ENCODE measurements at places on chromosomes 5 and 9.

DNA sequence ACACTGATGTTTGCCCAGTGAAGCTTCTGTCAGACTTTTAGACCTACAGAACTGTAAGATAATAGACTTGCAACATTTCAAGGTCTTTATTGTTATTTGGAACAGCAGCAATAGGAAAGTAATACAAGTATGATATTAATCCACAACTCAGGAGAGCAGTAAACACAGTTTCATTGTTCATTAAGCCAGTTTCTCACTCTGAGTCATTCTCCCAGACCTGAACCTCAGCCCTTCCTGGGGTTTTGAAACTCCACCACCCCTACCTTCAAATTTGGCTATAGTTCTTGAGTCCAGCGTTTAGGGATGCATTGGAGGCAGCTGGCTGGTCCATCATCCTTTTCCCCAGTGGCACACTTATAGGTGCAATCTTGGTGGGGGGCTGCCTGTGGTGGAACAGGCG lies 203.2 kb downstream of the RAB3C start:
- no peak for DNase-seq

DNA sequence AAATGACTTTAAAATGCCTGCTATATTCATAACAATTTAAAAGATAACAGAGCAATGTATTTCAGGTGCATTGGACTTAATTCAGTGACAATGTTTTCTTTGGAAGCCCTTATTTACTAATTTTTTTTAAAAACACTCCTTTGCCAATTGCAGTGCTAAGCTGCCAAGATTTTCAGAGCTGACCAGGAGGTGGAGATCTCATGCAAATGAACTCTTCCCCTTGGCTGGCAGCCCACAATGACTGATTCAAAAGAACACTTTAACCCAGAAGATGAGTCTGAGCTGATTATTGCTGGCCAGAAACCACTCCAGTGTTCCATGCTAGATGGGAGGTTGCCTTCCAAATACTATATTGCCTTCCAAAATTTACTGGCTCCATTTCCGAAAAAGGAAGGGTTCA lies 128.3 kb upstream of the CCNH start:
- no peak for DNase-seq

- no peak for DNase-seq
Measured at GRCh38 chr9:98873951-98874371, 66.5 kb downstream of the GALNT12 start.

DNA sequence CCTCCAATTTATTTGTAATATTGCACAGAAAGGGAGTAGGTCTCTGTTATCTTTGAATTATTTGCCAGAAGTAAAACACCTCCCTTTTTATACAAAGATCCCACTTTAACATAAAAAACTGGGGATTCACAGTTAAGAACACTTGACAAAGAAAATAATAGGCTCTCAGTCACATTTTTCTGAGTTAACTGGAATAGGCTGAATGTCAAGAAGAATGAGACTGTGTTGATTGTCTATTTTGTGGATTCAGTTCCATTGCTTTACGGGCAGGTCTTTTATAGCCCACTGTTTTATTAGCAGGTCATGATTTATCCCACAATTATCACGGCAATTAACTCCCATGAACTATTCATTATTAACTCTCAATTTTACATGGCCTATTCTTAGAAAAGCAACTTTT lies 427.4 kb downstream of the CTNND2 start:
- no peak for DNase-seq

DNA sequence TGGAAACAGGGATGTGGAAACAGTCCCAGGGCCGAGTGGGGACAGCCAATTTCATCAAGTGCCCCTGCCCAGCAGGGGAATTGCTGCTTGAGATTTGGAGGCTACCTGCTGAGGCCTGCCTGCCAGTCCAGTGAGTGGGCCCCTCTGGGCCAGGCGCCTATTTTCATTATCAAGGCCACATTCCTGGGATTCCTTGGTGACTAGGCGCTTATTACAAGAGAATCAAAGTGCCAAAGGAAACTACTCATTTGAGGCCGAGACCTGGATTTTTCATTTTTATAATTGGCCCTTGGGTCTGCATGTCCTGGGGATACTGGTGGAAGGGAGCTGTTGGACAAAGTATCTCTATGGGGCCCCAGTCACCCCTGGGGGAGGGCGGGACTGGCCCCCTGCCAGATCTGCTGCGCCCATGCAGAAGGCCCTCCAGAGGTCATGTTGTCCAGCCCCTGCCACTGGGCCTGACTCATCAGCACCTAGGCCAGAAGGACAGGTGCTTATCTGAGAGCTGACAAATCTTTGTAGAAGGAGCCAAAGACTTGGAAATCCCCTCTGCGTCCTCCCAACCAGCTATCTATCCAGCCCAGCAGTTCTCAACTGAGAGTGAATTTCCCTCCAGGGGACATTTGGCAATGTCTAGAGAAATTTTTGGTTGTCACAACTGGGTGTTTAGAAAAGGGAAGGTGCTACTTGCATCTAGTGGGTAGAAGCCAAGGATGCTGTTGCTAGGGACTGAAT lies 45.6 kb downstream of the FOXI1 start:
- DNase-seq = no peak

DNA sequence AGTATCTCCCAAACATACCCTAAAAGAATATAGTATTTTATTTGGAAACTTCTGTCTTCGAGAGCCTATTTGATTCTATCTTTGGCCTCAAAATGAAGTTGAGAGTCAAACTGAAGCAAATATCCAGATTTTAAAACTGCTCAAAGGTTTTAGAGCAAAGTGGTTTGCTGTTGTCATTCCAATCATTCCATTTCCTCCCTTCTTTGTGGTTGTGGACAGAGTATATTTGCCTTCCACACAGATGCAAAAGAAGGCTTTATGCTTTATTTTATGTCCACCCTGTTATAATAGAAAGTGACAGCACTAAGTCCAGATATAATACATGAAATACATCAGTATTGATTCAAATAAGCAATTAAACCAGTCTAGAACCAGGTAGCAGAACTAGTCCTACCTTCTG lies 12.4 kb downstream of the GZMK start:
- DNase-seq = no peak

- DNase-seq = no peak
Measured at GRCh38 chr5:10355071-10355889, 1.8 kb downstream of the MARCHF6 start.

- DNase-seq = no peak
Measured at GRCh38 chr5:54835647-54836046, 149.7 kb downstream of the ESM1 start.

DNA sequence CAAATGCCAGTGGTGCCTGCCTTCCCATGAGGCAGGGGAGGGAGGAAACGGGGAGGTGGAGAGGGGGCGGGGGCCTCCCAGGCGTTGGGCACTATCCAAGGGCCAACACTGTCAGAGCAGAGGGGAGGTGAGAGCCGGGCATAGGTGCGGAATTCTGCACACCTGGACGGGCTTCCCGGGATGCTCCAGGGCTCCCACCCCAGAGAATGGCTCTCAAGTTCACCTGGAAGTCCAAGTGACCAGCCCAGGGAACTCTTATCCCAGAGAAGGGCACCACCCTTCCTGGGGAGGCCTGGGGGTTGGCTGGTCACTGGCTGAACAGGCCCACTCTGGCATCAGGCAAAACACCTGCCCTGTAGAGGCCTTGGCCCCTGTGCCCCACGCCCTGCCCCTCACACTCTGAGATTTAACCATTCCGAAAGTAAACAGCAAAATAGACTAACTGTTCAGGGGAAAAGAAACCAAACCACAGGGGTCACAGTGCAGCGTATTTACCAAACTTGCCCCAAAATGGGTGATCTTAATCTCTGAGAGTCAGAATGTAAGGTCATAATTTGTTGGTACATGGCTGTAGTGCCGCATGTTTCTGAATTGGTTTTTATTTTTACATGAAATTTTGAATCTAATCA lies 2.7 kb downstream of the CSF2 start:
- no peak for DNase-seq

GRCh38 chr9:81137976-81138568 lies 551.3 kb downstream of the TLE1 start:
- no peak for DNase-seq

- no peak for DNase-seq
Measured at GRCh38 chr5:77855369-77855768, 79.2 kb upstream of the TBCA start.

DNA sequence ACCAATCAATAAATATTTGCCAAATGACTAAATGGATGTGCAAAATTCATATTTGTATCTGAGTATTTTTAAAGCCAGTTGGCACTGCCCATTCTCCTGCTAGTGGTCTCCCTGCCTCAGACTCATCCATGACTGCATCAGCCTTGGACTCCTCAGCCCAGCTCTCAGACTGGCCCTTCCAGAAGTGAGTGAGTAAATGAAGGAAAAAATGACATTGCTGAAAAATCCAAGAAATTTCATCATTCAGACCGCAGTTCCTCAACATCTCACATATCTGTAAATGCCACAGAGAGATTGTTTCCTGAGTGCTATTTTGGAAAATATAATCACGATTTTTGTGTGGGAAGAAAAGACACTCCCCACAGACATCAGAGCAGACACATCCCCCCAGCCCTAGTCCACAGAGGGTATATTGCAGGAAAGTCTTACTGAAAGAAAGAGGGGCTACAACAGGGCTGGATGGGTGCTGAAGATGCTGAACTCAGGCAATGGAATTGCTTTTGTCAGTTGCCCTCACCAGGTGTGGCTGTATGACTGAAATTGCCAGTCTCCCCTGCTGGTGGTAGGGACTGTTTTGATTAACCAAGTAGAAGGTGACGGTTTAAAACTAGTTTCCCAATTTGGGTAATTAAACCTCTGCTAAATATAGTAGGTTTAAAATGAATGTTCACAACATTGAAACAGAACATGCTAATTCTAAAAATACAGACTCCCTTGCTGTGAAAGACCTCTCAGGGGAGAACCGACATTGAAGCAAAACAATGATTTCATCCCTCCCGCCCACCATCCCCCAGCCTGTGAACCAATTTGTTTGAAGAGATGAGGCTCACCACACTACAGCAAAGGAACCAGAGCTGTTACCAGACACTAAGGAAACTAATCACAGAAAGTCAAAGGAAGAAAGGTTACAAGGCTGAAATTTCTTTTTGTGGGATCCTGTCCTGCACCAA lies 158.8 kb downstream of the DEPDC1B start:
- DNase-seq = no peak

GRCh38 chr5:172266676-172267092 lies 16.9 kb downstream of the UBTD2 start:
- DNase-seq = no peak

DNA sequence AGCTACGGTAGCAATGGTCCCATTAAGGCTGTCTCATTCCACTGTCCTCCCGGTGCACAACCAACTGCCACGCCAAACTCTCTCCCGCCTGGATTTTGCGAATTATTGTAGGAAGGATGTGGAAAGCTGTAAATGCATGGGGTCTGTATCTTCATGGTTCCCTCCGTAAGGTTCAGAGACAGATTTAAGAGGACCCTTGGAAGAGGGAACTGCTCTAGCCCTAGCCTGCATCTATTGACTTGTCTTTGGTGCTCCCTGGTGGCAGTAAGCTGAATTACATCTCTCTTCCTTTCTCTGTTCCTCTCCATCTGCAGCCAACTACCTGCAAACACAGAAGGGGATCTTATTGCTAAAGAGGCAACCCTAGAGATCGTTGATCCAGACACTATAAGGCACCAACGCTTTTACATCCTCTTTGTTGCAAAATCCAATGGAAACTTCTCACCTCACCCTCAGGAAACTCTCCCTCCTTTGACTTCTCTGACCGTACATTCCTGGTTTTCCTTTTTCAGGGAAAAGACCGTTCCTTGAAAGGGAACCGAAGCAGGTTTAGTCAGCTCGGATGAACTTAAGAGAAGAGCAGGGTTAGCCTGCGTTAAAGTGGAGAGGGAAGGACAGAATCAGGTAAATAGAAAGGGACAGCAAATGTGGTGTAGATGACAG lies 11.9 kb downstream of the CAPSL start:
- peak; percentile 6 for DNase-seq

DNA sequence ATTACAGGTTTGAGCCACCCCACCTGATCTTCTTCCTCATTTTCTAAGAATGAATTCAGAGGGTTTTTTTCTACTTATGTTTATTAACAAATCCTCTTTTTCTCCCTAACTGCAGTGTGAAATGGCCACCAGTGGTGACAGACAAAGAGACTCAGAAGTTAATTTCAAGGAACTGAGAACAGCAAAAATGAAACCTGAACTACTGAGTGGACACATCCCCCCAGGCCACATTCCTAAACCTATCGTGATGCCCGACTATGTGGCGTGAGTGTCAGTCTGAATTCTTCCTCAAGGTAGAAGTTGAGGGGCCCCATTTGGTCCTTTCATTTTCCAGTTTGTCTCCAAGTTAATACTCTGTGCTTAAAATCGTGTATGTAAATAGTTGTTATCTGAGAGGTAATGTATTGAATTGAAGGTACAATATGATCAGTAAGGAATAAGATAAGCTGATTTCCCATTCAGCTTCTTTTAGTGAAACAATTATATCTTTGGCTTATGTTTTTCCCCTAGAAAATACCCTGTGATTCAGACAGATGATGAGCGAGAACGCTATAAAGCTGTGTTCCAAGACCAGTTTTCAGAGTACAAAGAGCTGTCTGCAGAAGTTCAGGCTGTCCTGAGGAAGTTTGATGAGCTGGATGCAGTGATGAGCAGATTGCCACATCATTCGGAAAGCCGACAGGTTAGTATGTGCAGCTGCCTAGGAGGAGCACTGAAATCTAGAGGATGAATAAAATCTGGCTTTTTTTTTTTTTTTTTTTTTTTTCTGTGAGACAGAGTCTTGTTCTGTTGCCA lies 17.7 kb downstream of the MARVELD2 start:
- DNase-seq = no peak

DNA sequence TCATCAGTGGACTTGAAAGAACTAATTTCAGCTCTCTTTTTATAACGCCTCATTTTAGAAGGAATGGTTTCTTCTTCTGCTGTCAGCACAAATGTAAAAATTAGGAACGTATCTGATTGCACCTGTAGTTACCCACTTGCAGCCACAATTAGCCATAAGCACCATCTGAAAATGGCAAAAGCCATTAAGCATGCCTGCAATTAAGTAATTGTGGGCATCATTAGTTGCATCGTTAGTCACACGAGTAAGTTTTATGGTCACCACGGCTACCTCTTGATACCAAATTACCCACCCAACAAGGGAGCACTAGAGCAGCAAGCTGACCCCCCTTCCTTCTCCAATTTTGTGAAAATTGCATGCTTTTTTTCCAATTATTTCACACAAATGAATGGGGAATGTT lies 25.8 kb upstream of the SLC44A1 start:
- peak; percentile 85 for DNase-seq

DNA sequence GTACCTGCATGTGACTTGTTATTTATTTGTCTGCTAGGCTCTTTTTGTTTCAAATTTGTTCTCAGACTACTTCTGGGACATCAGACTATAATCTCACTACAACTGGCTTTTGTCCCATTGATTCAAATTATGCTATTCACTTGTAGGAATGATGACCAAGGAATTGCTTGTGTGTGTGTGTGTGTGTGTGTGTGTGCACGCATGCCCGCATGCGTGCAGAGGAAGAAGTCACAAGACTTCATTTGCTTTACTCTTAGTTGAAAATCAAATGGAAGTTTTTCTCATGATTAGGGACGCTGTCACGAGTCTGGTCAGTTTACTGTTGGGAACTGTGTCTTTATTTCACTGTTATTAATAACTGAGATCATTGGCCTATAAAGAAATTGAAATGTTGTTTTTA lies 268.7 kb downstream of the RAB3C start:
- no peak for DNase-seq

GRCh38 chr9:134163371-134164196 lies 780 bp downstream of the RNU6ATAC start:
- no peak for DNase-seq

Measured in NCI-H1436 (cell line).